ENCODE measurements at places on chromosomes 5 and 9. TPM values are rescaled to one million over a fixed set of nuclear protein-coding genes. Genes with fewer than 3 reads are reported as not detected.
A peak's percentile ranks its signal among the peaks of the same experiment; 100 is the strongest.

SLC4A9 gene
- polyA plus RNA-seq, result 0.08 TPM

TXNDC8 gene
- polyA plus RNA-seq, result not detected

ACOT12 gene
- not detected for polyA plus RNA-seq

KDM4C gene
- polyA plus RNA-seq, result 9.9 TPM

IL7R gene
- 0.27 TPM for polyA plus RNA-seq

HMCN2 gene
- 4.3 TPM for polyA plus RNA-seq

GRCh38 chr9:97866848-97867247, 13.8 kb downstream of the FOXE1 start:
- DNase-seq, result no peak

DNA sequence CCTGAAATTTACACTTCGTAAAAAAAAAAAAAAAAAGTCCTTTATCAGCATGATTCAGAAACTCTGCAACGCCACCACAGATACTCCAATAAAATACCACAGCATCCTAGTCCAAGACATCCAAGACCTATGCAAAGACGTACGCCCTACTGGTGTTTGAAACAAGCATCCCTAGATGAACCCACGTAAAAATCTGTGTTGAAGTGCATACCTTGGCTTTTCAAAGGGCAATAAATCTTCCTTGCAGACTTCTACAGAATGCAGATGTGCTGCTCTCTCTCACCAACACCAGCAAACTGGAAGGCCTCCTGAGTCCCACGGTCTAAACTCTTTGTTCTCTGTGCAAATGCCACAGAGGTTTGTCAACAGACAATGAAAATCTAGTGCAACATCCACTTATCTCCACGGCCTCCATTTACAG, 38.8 kb downstream of the MYO10 start:
- no peak for DNase-seq

DNA sequence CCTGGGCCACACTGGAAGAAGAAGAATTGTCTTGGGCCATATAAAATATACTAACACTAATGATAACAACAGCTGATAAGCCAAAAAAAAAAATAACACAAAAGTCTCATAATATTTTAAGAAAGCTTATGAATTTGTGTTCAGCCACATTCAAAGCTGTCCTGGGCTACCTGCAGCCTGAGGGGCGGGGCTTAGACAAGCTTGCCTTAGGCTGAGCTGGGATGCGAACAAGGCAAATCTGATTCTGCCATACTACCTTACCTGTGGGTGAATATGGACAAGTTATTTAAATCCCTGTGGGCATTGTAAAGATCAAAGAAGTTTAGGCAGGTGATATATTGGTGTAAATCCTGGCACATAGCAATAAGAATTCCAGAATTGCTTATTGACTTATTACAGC, 212.3 kb upstream of the ATP10B start:
- no peak for DNase-seq

PCDHGA2 gene
- polyA plus RNA-seq, result 3.6 TPM

DNA sequence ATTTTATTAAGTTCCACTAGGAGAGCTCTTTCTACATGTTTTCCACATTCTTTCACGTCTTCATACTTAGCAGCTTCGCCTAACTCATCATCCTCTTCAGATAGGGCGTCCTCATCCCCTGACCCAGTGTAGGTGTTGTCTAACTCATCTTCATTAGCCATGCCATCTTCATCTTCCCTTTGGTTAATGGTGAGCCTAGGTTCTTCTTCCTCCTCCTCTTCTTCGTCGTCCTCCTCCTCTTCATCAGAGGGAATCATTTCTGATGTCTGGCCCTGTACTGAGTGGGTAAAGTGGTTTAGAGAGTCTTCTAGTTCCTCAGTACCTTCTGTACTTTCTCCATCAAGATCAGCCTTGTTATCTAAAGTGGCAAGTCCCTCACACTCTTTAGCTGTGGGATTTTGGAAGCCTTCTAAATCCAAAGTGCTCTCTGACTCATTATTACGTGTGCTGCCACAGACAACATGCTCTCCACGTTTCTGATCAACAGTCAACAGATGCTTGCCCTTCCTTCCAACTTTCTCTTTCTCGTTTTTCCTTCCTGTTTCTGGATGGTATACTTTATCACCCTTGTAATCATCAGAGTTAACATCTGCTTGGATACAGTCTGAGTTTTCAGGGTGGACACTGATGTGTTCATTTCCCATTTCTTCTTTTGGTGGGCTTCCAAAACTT, 31.1 kb downstream of the TUT7 start:
- no peak for DNase-seq

GRCh38 chr5:109028608-109029299, 281.1 kb downstream of the FER start:
- no peak for DNase-seq

CD274 gene
- 50.1 TPM for polyA plus RNA-seq

DNA sequence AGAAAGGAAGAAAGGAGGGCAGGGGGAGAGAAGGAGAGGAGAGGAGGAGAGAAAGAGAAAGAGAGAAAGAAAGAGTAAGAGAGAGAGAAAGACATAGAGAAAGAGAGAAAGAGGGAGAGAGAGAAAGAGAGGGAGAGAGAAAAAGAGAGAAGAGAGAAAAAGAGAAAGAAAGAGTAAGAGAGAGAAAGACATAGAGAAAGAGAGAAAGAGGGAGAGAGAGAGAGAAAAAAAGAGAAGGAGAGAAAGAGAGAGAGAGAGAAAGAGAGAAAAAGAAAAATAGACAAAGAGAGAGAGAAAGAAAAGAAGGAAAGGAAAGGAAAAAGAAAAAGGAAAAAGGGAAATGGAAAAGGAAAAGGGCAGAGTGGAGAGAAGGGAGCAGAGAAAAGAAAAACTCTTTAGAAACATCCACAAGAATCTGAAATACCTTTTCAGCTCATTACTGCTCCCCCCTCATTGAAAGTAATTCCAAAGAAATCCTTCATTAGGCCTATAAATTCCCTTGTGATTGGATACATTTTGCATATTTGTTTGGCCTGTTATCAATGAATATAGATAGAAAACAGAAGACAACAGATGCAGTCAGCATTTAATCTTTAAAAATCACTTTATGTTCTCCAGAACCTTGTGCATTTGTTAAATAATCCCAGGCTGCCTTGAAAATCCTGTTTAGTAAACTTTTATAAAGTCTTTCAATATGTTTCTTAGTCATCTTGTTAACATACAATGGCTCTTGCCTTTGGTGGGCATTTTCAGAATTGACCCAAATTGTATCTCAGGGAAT, 411.5 kb downstream of the NFIB start:
- no peak for DNase-seq

GRCh38 chr9:118364266-118365106, 660.3 kb downstream of the TLR4 start:
- DNase-seq, result no peak

DNA sequence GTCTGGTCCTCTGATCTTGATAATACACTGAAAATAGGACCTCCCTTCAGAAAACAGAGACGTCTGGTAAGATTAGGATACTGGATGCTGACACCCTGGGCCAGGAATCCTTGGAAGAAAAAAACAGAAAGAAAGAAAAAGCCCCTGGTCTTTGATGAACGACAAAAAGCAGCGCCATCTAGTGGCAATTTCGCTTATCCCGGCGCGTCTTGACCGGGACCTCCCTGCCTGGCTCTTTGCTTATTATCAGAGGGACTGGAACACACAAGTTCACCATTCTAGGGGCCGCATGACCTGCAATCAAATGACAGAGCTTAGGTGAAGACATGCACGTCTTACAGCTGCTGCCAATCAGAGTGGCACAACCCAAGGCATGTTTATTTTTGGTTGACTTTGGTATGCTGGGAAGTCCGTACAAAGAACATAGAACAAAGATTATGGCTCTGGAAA, 114.9 kb upstream of the NFIB start:
- DNase-seq, result peak; percentile 80

CACNA1B gene
- 0.03 TPM for polyA plus RNA-seq

GABRA1 gene
- not detected for polyA plus RNA-seq

GRCh38 chr9:69718218-69718617, 41.6 kb downstream of the PTAR1 start:
- no peak for DNase-seq

- DNase-seq, result no peak
These were observed 109.7 kb downstream of the KCNN2 start for GRCh38 chr5:114471529-114471928.

- no peak for DNase-seq
These were observed 23.4 kb downstream of the PAEP start for GRCh38 chr9:135584934-135585333.

AQP3 gene
- polyA plus RNA-seq, result 7.5 TPM

DNA sequence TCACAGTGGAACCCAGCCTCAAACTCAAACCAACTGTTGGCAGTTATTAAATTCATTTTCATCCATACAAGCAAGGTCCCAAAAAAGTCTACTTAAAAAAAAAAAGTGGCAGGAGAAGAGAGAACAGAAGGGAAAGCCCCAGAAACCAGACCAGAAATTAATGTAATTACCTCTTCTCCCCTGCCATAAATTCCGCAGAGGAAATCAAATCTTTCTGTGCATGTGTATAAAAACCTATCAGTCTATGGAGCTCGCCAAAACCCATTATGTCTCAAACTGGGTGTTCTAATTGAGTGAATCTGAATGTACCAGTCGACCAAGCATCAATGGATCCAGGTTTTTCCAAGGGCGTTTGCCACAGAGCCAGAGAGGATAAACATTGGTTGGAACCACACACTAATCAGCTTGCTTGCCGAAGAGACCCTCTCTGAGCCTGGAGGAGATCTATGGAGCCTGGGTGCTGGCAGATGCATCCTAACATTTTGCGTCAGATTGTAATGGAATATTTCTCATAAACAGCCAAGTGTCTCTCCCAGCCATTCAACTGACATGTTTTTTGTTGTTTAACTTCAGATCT, 7.9 kb upstream of the HAND1 start:
- no peak for DNase-seq

LVRN gene
- polyA plus RNA-seq, result 0.88 TPM

LECT2 gene
- polyA plus RNA-seq, result not detected

DNA sequence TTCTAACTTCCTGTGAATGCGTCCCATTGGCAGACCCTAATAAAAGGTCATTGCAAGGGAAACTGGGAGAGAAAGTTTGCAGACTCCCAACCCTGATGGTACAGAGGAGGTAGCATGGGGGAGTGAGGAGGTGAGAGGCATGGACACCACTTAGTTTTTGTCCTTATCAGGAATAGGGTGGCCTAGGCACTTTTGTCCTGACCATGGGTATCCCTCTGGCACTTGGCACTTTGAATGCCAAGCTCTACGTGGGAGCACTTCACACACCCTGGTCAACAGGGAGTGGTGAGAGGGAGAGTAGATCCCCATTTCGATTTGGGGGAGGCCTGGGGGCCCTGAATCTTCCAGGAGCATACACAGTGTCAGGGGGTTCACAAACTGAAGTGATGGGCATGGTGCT, 75.6 kb upstream of the SH3PXD2B start:
- no peak for DNase-seq

DNA sequence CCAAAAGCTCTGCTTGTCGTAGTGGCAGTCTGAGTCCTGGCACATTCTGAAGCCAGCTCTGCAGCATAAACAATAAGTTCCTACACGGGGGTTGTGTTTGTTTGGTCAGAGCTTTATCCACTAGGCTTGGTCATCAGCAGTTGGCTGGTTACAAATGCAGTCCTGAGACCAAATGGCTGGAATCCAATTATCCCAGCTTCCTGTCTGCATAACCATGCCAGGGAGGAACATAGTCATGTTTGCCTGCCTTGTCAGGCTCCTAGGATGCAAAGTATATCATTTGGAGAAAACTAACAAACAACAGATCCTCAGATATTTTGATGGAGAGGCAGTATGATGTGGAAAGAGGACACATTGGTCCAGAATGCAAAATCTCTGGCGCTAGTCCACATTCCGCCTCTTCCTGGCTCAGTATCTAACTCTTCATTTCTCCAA, 85.8 kb downstream of the FBXO38 start:
- DNase-seq, result no peak

DNA sequence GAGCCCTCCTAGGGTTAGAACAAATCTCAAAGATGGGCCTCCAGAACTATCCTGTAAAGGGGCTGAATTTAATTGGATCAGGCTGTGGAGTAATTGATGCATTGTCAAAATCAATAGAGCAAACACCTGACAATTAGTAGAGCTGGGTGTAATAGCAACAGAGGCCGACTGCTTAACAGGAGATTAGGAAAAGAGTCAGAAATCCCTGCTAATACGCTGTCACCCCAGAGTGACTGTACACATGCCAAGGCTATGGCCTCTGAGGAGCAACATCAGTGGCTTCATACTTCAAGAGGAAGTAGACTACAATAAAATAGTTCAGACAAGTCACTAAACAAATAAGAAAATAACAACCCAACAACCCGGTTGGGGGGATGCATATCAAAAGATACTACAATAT, 18.7 kb upstream of the GRPEL2 start:
- no peak for DNase-seq

DNA sequence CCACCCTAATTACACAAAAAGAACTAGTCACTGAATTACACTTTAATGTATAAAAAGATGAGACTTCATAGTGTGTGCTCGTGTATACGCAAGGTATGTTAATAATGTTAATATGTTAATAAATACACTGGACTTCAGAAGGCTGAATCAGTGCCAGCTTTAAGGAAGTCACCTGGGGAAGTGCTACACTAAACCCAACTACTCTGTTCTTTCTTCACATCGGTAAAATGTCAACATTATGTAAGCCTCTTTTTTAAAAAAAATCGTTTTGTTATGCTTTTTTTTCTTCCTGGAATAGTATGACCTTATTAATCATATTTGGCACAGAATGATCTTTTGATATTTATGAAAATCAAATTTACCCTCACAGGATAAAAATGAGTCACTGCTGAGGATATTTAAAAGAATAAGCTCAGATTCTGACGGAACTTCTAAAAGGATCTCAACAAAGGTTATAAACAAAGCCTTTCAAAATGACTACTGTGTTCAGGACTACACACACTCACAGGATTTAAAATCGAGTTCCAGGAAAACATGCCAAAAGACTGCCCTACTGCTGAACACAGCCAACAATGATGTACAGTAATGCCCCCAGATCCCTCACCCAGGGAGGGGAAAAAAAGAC, 75.9 kb downstream of the AUH start:
- DNase-seq, result no peak
